AG08396 (cell line): ENCODE measurements at places on chromosomes 7 and 10.

DNA sequence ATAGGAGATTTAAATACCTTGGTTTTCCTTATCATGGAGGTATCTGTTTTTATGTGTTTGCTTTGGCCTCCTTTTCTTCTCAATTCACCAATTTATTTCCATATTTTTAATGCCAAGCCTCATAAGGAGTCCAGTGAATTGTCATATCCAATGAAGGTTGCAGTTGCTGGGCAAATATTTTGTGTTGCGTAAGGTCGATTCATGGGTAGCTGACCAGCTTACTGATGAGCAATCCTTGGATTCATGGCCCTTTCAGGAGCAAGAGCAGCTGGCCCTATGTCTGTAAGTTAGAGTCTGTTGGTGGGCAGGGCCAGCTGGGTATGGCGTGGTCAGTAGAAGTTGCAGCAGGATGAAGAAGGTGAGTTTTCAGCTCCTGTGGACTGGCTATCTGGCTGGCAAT, 182.9 kb downstream of the PFKFB3 start:
- DNase-seq = peak; percentile 43

DNA sequence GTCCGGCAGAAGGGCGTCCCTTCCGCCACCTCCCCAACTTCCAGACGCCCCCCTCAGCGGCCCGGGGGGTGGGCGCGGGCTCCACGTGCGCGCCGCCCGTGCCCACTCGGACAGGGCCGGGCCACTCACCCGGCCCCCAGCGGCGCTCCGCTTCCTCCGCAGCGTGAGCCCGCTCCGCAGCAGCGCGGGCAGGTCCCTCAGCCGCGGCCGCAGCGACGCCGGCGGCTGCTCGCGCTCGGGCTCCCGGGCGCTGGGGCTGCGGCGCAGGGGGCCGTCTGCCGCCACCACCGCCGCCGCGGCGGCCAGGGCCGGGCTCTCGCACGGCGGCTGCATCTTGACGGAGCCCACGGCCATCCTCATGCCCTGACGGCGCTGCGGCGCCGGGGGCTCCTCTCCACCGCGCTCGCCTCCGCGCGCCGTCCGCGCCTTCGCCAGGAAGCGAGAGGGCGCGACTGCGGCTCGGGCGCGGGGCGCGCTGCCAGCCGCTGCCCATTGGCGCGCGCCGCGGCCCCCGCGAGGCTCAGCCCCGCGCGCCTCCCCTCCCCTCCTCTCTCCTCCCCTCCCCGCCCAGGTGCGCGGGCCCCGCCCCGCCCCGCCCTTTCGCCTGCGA, at the start of gene RAPGEF5:
Gene RAPGEF5 (minus strand): TSS at position 454 of the 610 bp plus-strand sequence. CDS start 94 bp downstream, at position 360.
- peak; percentile 36 for DNase-seq

DNA sequence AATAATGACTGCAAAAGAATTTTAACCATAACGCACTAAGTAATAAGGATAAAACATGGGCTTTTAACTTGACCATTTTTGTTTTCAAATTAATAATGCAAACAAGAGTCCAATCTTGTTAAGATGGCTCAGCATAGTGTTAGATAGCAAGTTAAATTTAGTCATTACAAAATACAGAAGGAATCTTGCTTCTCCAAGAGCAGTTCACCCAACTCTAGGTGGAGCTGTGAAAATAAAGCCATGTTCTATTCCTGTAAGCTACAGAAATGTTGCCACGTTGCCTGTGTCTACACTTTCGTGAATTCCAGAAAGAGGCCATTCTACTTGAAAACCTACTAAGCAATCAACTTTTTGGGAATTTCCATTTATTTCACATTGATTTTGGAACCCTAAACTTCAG, 191.9 kb downstream of the SFMBT2 start:
- no peak for DNase-seq

DNA sequence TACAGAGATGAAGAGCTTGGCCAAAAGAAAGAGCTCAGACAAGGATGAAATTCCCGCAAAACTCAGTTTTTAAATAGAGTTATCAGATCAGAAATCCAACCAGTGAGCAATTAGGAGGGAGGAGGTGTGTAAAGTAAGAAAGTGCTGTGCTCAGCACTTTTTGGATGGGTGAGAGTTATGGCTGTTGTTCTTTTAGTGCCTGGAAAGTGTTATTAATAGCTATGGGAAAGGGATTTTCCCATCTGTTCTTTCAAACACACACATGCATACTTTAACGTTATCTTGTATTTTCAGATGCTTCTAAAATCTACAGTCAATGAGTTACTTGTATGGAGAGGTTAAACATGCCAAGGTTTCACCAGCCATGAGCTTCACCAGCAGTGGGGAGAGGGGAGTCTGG, 107.3 kb upstream of the TMEM72 start:
- no peak for DNase-seq

GRCh38 chr7:137954614-137955013, 47.3 kb downstream of the CREB3L2 start:
- DNase-seq = no peak

- no peak for DNase-seq
Measured at GRCh38 chr10:21060626-21061025, 163.5 kb upstream of the NEBL start.

DNA sequence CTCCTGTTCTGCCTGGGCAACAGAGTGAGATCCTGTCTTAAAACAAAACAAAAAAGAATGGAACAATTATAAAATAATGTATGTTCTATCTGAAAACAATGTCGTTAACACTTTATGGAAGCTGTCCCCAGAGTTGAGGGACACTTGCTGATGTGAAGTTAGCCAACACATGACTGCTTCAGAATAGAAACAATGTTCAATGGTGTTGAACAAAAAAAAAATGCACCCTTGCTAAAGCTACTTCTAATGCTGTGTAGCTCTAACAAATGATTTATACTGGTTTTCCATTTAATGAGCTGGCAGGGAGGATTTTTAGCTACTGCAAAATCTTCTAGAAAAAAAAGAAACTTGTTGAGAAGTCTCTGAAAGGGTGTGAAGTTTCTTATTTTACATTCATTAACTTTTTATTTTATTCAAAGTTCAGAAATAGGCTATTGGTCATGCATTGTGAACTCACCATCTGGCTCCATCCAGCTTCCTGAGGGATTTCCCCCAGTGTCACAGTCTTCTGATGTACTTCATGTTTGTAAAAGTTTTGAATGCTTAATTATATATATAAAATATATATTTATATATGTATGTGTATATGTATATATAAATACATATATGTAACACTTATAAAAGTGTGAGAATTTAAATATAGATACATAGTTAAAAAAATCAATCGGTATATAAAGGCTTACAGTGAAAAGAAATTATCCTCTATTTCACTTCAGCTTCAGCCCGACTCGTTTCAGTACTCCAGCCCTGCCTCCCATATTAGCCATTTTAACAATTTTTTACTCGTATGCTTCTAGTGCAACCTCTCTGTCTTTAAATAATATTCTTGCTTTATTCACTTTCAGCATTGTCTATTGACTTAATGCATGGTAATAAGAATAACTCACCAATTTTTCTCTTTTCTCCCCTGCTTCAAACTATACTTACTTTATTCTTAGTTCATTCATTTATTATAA, 35.0 kb downstream of the HDAC9 start:
- DNase-seq = no peak

DNA sequence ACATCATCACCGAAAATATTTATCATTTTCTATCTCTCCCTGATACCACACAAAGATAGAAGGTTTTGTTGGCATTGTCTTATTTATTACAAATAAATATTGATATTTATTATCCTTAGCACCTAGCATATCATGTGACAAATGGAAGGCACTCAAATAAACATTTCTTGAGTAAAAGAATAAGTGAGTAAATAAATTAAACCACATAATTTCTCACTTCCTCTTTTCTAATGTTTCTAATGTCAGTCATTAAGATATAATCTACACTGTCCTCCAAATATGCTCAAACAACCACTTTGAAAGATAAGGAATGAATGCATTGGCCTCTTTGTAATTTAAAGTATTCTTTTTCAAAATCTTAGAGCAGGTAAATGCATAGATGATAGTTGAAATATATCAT, 1027.8 kb upstream of the LRRTM3 start:
- no peak for DNase-seq

DNA sequence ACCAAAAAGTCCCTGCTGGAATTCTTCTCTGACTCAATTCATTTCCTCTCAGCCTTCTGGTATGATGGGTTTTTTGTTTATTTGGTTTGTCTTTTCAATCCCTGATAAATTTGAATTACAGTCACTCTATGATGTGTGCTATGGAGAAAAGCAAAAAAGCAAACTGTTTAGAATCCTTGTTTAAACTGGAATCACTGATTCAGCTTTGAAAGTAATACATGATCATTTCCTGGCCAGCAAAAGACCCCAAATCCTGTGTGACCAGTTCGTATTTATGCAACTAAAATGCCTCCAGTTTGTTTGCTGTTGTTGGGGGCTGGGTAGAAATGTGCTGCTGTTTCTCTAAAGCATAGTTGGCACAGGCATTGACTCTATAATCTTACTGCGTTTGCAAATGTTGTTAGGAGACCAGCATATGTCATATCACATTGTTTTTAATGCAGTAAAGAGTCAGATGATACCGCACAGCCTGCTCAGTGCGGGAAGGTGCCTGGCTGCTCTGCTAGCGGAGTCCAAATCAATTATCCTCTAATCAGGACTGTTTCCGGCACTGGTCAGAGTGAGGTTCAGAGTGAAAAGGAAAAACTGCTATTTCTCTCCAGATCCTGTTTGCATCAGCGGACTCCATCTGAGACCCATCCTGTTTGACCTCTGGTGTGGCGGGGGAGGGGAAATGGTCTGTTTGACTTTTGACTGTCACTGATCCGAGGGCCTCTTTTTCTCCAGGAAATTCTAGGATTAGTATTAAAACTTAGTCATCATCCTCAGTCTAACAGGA, 40.6 kb upstream of the ADD3 start:
- DNase-seq = peak; percentile 24

DNA sequence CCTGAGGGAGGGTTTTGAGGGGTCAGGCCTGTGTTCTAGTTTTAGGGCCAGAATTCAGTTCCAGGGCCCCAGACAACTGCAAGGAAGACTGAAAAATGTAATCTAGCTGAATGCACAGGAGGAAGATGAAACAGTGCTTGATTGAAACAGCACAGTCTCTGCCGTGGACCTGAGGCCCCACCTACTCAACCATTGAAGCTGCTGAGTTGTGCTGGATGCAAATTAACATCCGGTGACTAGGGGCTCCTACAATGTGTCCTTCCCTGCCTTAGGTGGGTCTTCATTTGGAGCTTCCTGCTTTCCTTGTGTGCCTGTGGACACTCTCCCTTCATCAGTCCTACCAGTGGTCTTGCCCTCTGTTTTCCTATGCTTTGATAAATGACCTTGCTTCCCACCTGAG, 5.7 kb downstream of the GLRX3 start:
- no peak for DNase-seq

DNA sequence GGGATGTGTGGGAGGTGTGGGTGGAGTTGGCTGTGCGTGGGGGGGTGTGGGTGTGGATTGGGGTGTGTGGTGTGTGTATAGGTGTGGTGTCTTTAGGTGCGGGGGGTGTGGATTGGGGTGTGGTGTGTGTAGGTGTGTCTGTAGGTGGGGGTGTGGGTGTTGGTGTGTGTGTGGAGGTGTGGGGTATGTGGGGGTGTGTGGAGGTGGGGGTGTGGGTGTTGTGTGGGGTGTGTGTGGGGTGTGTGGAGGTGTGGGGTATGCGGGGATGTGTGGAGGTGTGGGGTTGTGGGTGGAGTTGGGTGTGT, 33.9 kb downstream of the SPDYE17 start:
- DNase-seq = no peak

GRCh38 chr7:36971515-36972139, 247.3 kb upstream of the AOAH start:
- DNase-seq = no peak

- no peak for DNase-seq
Measured at GRCh38 chr10:127999297-128000129, 92.6 kb downstream of the PTPRE start.

GRCh38 chr10:124386186-124387077, 32.3 kb downstream of the OAT start:
- peak; percentile 3 for DNase-seq

DNA sequence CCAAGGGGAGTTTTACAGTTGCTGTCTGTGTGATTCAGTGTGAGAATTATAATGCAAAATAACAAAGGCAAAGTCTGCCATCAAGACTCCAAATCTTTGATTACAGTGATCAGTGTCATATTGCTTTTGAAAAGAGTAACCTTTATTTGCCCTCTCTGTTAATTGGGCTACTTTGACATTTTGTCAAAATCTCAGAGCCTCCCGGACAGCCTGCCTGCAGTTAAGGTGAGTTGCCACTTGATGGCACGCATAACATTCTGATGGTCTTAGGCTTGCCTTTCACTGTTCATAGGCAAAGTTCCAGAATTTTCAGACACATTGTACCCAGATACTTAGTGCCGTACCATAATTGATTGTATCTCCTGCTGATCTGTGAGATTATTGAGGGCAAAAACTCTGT, 253.5 kb downstream of the ABCA13 start:
- DNase-seq = no peak

- no peak for DNase-seq
Measured at GRCh38 chr10:75959912-75960311, 528.5 kb downstream of the LRMDA start.

- no peak for DNase-seq
Measured at GRCh38 chr7:29063872-29064271, 82.5 kb downstream of the CPVL start.
